T-helper 2 cell (primary cell): ENCODE measurements at places on chromosomes 1 and 21.

DNA sequence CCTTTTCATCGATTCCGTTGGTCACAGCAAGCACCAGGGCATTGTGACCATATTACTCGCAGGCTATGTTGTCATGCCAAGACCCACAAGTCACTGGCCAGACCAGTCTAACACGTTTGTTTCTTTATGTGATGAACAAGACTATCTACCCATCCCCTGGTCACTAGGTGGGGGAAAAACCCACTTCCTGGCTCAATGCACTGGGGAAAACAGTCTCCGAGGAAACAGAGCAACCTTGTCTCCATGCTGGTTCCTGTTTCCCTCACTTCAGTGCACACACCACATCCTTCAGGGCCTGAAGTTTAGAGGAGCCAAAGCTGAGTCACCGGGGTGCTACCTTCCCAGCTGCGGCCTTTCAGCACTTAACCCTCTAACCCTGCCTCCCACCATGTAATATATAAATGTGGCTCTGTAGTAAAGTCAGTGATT is 20.9 kb downstream of the ERICH3 start:
- no peak for DNase-seq

- no peak for DNase-seq
These were observed 199.1 kb downstream of the SLC45A1 start for GRCh38 chr1:8516793-8517556.

GRCh38 chr1:225207791-225208190 is 220.0 kb downstream of the LBR start:
- DNase-seq, result no peak

GRCh38 chr1:115068826-115069585 is 20.3 kb downstream of the TSPAN2 start:
- DNase-seq, result no peak

DNA sequence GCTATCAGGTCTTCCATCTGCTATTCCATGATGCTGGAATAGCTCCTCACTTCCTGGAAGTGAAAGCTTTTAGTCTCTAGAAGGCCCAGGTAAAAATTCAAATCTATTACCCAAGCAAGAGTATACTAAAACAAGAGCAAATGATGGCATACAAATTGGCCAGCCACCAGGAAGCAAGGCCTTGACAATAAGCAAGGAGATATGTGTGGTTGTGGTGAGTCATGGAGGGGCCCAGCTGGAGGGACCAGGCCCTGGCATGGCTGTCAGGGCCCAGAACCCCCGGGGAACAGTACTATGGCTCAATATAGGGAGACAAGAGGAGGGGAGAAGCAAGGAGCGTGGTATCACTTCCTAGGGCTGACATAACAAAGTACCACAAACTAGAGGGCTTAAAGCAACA is 358.7 kb downstream of the RRAGC start:
- no peak for DNase-seq

DNA sequence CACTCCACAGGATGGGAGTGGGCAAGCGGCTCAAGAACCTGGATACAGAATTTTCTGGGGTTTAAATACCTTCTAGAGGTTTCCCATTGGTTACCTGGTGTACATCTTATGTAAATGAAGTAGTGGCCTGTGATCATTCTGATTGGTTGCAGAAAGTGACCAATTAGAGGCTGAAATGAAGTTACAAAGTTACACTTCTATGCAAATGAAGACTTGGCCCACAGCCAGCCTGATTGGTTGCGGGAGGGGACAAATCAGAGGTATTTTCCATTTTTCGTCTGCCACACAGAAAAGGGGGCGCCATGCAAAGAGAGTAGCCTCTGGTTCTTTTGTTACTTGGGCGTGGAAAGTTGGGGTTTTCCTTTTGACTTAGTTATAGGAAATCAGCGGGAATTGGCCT is 8.9 kb downstream of the KCNAB2 start:
- no peak for DNase-seq

GRCh38 chr1:219247441-219247840 is 73.8 kb downstream of the LYPLAL1 start:
- no peak for DNase-seq

- no peak for DNase-seq
These were observed 199.3 kb upstream of the GREM2 start for GRCh38 chr1:240811256-240811655.

GRCh38 chr1:8551613-8552489 is 233.9 kb downstream of the SLC45A1 start:
- DNase-seq, result no peak

GRCh38 chr1:29437946-29438345 is 201.6 kb downstream of the PTPRU start:
- no peak for DNase-seq

- DNase-seq, result no peak
These were observed 310.0 kb upstream of the RUNX1 start for GRCh38 chr21:35359076-35359475.

- no peak for DNase-seq
These were observed 437.5 kb downstream of the SMYD3 start for GRCh38 chr1:246069581-246069980.

DNA sequence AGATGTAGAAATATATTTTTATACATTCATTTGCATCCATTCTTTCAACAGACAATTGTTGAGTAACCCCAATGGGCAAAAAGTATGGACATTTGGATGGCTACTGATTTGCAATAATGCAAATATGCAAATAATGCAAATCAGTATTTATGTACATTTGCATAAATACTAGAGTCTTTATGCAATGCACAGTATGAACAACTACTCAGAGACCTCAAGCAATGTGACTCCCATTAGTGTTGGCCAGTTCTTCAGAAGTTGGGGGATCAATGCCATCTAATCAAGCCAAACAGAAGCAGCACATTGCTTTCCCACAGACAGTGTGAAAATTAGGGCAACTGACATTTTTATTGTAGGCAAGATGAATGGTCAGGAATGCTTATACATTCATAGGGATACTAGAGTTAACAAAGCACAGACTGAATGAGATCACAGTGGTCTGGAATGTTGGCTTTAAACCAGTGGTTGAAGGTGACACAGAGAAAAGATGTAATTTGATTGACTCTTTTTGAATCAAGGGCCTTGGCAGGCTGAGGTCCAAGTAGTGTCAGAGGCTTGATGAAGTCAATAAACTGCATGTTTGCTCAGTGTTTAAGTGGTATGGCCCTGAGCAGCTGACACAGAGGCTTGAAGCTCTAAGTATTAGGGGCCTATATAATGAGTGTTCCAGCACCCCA is 256.6 kb downstream of the CTH start:
- DNase-seq, result no peak

- DNase-seq, result no peak
These were observed 90.5 kb downstream of the LIPI start for GRCh38 chr21:14120091-14120734.

- DNase-seq, result no peak
These were observed 94.7 kb downstream of the DISP1 start for GRCh38 chr1:222909586-222909985.

DNA sequence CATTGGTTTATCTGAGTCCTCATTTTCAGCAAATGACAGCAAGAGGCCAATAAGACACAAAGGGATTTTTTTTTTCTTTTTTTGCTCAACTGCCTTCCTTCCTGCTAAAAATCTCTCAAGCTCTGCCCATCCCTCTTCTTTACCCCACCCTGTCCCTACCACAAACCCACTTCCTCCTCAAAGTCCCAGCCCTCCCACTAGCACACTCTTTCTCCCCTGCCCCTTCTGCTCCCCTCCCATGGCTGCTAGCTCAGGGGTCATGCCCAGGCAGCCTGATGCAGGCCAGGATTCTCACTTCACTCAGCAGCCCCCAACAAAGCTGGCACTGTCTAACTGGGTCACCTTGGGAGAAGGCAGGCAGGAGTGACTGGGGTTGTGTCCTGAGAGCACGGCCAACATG is 28.8 kb upstream of the PPP2R5A start:
- DNase-seq, result no peak

- DNase-seq, result no peak
These were observed 77.6 kb upstream of the CACYBP start for GRCh38 chr1:174922121-174922520.

DNA sequence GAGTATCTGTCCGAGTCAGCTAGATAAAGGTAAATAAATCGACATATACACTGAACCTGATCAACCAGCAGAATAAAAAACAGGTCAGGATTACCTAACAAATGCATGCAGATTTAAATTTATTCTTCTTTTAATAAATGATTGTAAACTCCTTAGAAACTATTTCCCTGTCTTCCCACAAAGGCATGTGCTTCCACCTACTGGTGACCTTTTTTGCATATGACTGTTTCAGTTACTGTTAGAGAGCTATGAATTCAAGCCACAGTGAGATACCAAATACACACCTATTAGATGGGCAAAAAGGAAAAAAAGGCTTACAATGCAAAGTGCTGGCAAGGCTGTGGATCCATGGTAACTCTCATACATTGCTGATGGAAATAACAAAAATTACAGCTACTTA is 957.4 kb upstream of the NCAM2 start:
- DNase-seq, result no peak

DNA sequence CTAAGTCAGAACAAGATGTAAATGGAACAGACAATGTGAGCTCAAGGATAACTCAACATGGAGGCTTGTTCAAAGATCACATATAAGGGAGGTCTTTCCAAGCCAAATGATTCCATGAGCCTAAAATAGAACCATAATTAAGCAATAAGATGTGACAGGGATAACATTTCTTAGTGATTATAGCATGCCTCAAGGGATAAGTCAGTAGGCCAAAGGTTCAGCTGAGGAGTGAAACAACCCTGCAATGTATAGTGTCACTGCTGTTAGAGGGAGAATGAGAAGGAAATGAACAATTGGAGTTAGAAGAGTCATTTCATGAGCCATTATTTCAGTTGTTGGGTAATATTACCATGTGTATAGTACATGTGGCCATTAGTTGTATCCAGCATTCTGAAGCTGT is 25.0 kb downstream of the GORAB start:
- no peak for DNase-seq

DNA sequence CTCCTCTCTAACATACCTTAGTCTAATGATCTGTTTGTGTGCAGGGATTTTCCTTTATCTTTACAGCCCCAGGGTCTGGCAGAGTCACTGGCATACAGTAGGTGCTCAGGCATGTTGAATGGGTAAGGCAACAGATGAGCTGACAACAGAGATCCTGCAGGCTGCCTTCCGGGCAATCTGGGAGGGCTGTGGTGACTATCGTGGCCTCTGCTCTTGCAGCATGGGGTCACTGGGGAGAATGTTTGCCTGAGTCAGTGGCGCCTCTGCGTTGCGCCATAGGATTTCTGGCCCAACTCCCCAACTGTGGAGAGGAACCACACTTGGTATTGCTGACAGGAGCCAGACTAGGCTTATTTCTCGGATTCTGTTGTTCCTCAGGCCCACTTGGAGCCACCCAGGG is 93.8 kb downstream of the LAMC2 start:
- no peak for DNase-seq

GRCh38 chr1:236480758-236481436 is 42.9 kb upstream of the LGALS8 start:
- DNase-seq, result no peak

GRCh38 chr1:44714944-44715571 is 15.9 kb downstream of the RNU5D-1 start:
- DNase-seq, result peak; percentile 51

DNA sequence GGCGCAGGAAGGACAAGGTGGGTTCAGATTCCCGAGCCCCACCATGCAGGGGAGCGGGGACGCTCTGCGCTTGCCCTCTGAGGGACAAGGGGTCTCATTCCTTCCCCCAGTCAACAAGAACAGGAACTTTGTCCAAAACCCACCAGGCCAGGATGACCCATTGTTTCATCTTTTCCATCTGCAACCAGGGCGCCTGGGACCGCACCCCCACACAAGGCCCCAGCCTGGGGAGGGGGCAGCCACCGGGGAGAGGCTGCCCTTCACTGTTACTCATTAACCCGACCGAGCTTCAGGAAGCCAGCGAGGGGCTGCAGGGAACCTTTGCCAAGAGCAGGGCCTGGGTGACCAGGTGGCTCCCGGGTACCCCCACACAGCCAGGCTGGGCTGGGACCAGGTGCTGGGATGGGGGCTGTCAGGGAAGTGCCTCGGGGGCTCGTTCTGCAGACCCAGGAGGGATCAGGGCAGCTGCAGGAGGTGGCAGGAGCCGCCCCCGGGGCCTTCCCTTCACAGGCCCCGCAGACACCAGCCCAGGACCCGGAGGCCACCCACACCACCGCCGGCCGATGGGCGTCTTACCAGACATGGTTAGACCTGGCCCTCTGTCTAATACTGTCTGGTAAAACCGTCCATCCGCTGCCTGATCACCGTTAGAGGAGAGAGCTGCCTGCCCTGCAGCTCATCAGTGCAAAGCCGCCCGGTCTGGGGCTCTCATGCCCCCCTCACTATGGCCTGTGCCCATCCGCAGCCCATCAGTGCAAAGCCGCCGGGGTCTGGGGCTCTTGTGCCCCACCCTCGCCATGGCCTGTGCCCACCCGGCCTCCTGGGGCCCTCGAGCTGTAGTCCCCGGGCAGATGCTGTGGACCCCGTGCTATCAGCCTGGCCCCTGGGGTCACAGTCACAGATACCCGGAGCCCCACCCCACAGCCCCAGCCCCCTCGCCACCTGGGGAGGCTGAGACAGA is 4.9 kb upstream of the TTLL10 start:
- DNase-seq, result no peak

DNA sequence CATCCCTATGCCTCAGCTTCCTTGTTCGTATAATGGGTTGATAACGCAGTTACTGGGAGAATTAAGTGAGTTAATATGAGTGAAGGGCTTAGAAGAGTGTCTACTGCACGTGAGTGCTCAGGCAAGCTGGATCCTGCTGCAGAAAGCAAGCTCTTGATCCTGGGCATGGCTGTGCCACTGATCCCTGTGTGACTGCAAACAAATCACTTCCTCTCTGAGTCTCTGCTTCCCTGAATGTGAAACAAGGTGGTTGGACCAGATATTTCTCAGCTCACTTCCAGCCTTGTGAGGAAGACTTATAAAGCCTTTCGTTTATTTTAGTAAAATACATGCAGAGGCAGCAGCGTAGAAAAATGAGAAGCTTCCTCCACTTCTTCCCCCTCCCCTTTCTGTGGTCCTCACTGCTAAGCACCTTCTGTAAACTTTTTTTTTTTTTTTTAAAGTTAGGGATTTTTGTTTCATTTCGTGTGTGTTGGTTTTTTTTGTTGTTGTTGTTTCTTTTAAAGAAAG is 13.8 kb downstream of the PSEN2 start:
- no peak for DNase-seq

GRCh38 chr21:26798856-26799751 is 46.1 kb downstream of the ADAMTS1 start:
- no peak for DNase-seq

DNA sequence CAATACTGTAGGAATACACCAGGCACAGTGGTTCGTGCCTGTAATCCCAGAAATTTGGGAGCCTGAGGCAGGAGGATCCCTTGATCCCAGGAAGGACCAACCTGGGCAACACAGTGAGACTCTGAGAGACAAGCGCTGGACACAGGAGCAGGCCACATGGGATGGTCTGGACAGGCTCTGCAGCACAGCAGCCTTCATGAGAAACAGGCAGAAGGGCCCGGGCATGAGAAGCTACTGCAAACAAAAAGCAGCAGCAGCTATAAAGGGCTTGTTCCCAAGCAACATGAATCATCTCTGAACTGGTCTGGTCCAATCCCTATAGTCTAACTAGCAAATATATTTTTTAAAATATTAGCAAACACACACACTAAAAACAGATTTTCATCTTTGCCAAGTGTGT is 35.5 kb upstream of the SLAMF9 start:
- no peak for DNase-seq
